ENCODE measurements at places on chromosomes 2 and 18.

DNA sequence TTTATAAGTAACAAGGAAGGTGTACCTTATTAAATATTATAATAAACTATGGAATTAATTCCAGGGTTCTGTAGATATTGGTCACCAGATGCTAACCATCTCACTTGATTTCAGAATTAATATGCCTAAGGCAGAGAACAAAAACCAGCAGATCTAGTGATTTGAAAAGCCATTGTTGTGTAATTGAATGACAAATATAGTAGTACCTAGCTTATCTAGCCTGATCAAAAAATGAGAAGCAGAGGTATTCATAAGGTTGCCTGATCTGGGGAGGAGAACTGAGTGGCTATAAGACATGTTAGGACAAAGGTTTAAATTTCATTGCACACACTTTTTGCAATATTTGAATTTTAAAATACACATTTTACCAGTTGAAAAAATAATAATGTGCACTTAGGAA is 132.0 kb upstream of the UBE2E3 start:
- no peak for DNase-seq

DNA sequence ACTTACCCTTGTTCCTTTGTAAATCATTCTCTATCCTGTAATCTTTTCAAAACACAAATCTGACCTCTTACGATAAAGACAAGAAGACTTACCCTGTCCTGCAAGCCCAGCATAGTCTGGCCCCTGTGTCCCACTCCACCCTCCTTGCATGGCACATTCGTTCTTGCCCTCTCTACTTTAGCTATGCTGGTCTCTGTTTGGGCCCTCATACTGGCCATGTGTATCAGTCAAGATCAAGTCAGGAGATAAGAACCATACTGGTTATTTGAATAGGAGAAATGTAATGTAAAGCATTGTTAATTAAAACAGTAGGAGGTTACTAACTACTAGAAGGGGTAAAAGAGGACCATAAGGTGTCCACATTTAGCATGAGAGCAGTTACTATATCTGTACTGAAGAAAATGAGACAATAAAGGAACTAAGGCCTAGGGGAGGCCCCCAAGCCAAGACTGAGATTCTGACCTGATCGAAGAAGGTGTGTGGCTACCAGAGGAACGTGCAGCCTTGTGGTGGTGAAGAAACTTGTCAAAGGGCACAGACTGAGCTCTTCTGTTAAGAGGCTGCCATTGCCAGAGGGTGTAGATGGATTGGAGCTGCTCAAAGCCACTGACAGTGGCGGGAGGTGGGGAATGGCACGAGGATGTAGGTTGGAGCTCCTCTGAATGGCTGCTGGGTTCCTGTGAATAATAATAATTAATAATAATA is 80.8 kb downstream of the KCTD18 start:
- no peak for DNase-seq

DNA sequence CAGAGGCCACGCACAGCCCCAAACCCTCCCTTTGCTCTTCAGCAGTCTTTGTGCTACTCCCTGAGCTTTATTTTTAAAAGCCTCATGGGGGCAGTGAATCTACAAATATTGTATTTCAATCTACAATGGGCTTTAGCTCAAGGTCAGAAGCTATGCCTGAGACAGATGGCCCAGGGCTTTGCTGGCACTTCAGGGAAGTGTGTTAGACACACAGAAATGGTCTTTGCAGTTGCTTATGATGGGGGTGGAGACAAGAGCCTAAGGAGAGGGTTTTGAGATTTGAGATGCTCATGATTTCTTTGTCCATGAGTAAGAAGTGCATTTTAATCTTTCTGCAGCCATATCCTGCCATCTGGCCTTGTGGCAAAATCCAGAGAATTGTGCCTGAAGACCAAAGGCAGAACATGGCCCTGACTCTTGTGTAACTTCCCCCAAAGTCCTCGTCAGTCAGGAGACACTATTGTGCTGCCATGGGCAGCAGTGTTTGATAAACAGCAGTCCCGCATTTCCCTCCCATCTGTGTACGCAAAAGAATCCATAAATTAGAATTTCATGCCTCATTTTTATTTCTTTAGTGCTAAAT is 92.6 kb downstream of the VAPA start:
- DNase-seq = no peak

DNA sequence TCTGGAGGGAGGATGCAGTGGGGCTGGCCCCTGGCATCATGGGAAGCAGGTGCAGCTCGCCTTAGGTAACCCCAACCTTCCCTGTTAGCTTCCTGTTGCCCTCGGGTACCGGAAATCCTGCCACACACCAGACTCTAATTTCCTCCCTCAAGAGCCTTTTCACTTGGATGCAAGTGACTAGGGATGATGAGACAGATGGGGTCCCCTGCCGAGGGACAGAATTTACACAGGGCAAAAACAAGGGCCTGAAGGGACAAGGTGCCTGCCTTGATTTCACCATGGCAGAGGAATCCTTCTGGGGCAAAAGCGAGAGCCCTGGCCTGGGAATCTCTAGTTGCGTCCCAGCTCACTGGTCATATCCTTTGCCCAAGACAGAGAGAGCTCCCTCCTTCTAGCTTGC is 263.1 kb downstream of the LOXHD1 start:
- no peak for DNase-seq

DNA sequence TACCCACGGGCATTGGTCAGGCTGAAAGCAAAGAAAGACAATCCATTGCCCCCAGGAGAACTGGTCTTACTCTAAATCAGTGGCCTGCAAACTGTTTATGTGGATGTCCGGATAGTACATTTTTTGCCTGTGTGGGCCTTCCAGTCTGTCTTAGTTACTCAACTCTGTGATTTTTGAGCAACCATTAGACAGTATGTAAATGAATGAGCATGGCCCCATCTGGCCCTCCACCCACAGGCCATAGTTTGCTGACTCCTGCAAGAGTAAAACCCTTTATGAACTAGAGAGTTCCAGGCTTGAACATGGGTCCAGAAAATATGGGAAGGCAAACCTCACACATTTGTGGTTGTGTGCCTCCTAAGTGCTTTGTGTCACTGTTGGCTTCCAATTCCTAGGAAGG is 55.7 kb upstream of the CYP1B1 start:
- DNase-seq = no peak

DNA sequence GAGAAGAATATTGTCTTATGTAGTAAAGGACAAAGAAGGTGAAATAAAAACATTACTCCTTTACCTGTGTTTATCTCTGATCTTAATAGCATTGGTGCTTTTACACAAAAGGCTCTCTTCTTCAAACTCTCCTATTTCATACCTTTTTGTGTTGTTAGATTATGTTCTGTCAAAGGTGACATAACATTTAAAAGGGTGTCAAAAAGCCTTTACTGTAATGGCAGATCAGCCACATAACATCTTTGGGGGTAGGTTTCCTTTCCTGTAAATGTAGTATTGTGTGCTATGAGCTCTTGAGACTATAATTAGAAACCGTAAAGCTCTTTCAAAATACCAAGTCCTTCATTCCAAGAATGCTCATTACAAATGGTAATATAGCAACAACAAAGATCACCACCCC is 400.1 kb downstream of the LNPK start:
- no peak for DNase-seq

- no peak for DNase-seq
Observed at GRCh38 chr2:33292063-33292462, 184.4 kb upstream of the RASGRP3 start.

- DNase-seq = no peak
Observed at GRCh38 chr2:46562451-46562840, 83.1 kb downstream of the TMEM247 start.

GRCh38 chr18:76538846-76539245 is 43.8 kb upstream of the ZNF516 start:
- DNase-seq = no peak

DNA sequence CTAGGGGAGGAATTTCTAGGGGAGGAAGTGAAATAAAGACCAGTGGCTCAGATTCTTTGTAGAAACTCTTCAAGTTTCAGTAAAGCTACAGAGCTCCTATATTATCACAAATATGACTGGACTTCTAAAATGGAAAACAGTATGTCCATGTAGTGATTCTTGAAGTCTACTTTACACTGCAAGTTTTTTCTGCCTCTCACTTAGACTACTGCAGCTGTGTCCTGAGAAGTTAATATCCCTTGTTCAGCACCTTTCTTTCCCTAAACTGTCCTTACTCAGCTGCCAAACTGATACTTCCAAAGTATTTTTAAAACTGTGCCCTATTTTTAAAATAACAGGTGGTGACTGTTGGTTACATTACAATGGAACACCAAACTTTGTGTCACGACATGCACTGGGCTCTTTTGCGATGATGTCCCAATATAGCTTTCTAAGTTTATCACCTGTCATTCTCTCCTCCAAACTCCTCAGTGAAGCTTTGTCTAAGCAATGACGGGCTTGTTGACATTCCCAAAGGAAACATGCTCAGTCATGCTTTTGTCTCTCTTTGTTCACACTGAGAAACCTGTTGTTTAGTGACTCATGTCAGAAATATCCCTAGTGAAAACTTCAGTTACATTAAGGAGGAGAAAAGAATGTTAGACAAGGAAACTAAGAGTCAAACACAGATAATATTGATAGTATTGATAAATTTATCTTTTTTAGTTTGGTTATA is 341.1 kb downstream of the ARL6IP6 start:
- DNase-seq = no peak

GRCh38 chr18:79385708-79386341 is 9.9 kb upstream of the NFATC1 start:
- no peak for DNase-seq

DNA sequence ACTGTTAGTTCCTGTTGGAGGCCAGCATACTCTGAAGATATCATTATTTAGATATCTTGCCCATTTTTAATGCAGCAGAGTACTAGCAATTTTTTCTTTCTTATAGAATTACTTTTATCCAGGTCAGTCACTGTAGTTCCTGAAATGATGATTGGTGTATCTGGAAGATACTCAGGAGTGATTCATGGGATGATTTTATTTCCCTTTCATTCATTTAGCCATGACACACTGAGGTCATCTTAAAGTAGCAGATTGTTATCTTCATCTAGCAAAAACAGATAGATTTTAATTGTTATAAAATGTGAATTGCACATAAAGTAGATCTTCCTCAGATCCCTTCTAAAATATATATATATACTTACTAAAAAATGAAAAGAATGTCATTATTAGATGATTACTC is 109.1 kb downstream of the PIK3C3 start:
- DNase-seq = no peak

All from activated CD4-positive, alpha-beta T cell treated with anti-CD3 and anti-CD28 coated beads for 24 hours (primary cell).